ENCODE measurements at places on chromosomes 7 and 10. TPM values are rescaled to one million over a fixed set of nuclear protein-coding genes. Genes with fewer than 3 reads are reported as not detected.

The ZNF736 gene
- 24.1 TPM for total RNA-seq

The VWA2 gene
- not detected for total RNA-seq

The HOXA10 gene
- not detected for total RNA-seq

The FGL2 gene
- total RNA-seq, result 3.1 TPM

The CRYGN gene
- total RNA-seq, result not detected

The AKR1C2 gene
- not detected for total RNA-seq

The KIAA1217 gene
- total RNA-seq, result not detected

The FBXL13 gene
- total RNA-seq, result 0.66 TPM

The HGF gene
- not detected for total RNA-seq

GRCh38 chr10:113052076-113052830 lies 102.2 kb downstream of the TCF7L2 start:
- DNase-seq, result no peak

DNA sequence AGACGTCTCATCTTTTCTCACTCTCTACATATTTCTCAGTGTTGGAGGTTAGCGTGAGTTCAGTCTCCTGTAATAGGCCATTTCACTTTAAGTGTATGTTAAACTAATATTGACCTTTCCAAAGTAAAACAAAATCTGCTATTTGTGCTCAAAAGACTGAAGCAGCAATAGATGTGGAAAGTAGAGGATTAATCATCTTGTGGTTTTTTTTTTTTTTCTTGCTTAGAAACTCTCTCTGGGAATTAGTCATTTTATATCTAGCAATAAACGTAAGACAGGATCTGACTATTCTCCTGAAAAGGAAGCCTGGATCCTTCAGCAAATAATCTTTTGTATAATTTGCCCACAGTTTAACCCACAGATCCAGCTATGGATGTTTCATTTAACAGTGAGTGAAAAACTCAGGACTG lies 81.7 kb downstream of the NRP1 start:
- DNase-seq, result no peak

DNA sequence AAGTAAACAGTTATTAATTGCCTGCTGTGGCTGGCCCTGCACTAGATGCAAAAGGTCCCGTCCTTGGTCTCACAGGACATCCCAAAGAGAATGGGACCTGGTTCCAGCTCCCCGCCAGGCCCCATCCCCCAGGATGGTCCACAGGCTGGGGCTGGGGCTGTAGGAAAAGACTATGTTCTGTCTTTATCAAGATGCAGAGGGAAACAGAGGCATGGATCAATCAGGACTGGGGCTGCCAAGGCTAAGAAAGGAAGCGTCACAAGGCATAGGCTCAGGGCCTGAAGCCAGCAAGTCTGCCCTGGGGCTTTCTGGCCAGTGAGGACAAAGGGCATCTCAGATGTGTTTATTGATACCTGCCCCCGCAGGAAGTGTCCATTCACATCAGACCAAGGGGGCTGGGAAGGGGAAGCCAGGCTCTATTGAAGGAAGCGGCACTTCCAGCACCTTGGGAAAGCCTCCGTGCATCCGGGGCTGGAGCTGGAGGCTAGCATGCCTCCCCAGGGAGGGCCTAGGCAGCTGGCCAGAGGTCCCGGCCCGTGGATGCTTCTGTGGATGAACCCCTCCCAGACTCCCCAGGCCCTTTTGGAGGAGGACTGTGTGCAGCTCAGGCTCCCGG lies 5.8 kb downstream of the VSIR start:
- DNase-seq, result no peak

DNA sequence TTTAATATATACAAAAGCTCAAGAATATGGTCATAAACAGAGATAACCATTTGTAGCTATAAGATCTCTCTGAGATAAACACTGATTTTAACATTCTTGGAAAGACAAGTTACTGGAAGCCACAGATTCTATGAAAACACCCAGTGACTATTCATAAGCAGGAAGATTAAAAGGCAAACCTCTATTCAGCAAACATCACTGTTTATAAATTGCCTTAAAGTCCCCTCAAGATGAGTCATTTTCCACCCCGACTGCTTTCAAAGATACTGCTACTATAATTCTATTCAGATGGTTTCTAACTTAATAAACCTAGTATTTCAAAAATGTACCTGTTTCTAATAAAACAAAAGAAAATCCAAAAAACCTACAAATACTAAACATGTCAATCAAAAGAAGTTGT lies 21.0 kb downstream of the TM9SF3 start:
- no peak for DNase-seq

DNA sequence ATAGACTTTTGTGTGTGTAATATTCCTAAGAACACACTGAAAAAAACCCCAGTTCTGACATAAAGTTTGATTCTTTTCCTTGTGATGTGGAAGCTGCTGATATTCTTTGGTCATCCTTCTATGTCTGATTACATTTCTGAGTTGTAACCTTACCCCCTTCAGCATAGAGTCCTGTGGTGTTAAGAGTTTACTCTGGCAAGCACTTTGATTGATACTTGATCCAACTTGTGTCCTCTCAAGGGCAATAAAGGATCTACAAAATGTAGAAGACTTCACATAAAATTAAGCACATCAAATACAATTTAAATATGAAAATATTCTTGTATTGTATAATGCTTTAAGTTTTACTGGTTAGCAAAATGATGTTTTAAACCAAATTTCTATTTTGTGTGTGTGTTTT lies 221.7 kb upstream of the DKK1 start:
- DNase-seq, result no peak

DNA sequence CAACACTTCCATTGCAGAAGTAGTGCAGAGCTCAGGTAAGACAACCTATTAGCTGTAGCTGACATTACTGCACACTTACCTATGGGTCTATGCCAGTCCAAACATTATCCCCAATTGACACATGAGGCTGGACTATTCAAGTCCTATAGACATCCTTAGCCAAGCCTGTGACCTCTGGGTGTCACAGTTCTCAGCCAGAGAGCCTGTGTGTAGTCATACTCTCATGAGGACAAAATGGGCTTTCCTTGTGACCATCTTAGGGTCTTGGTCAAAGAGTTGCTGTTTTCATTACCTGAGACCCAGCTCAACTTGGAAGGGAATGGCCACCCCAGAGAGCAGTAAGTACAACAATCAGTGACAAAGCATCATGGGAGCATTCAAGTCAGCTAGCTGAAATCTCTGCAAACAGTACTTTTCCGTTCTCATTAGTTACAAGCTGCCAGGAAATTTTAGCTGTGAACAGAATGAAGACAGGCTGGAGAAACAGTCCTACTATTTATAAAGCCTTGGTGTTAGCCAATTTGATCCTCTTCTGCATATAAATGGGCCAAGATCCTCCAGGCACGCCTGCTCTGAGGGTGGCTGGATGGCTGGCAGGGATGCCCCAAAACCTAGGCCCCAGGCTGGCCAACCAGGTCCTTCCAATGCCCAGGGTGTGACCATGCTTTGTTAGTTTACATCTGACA lies 44.3 kb downstream of the NUDCD3 start:
- DNase-seq, result no peak

- no peak for DNase-seq
These were observed 89.7 kb upstream of the CDK6 start for GRCh38 chr7:92925876-92926696.

DNA sequence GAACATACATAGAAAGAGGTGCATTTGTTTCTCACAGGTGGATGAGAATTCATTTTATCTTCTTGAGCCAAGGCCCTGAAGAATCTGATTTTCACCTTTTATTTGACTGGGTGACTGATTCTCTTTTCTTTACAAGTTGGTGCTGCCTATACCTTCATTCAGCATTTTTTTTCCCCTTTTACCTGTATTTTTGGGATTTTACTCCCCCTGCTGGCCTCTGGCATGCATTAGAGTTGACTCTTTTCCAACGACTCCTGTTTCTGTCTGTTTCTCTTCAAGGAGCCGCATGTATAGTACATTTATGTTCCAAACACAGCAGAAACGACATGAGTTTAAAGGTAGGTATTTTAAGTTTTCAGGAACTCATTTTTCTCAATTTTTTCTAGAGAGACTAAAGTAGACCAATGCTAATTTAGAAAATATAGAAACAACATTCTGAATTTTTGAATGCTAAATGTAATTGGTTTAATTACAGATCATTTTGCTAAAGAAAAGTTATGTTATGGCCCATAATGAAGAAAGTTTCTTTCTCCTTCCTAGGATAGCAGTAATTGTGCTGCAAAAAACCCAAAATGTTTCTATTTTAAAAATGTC lies 149.8 kb upstream of the HDAC9 start:
- peak; percentile 12 for DNase-seq

DNA sequence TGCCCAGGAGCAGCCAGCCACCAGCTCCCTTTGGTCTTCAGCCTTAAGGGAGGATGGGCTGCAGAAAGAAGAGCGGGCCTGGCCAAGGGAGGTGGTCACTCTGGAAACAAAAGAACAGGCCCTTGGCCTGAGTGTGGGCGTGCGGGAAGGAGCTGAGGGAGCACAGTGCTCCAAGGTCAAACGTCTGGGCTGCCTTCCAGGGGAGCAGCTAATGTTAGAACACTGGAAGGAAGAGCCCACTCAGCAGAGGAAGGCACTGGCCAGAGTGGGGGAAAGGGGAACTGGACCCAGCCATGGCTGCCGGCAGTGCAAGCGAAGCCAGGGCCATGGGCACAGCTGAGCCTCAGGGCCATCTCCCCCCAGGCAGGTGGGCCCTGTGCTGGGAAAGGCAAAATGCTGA lies 42.7 kb downstream of the FAM53B start:
- DNase-seq, result no peak

DNA sequence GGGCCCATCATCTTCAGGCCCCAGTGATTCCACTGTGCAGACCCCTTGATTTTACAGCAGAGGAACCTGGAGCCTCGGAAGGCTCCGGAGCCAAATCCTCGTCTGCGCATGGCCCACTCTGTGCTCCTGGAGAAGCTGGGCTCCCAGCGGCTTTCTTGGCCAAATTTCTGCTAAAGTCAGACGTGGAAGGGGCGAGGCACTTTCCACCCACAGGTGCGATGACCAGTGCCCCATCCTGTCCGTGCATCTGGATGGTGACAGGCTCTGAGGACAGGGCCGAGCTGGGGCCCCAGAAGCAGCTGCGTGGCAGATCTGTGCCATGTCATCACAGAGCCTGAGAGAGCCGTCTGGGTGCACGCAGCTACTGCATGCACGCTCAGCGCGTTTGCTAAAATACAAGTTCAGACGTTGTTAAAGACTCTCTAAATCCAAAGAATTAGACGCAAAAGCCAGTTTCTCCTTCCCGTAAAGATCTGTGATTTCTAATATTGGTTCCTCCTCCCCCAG lies 57.2 kb downstream of the JAKMIP3 start:
- no peak for DNase-seq

- no peak for DNase-seq
These were observed 163.2 kb downstream of the SH2D4B start for GRCh38 chr10:80700760-80701444.

DNA sequence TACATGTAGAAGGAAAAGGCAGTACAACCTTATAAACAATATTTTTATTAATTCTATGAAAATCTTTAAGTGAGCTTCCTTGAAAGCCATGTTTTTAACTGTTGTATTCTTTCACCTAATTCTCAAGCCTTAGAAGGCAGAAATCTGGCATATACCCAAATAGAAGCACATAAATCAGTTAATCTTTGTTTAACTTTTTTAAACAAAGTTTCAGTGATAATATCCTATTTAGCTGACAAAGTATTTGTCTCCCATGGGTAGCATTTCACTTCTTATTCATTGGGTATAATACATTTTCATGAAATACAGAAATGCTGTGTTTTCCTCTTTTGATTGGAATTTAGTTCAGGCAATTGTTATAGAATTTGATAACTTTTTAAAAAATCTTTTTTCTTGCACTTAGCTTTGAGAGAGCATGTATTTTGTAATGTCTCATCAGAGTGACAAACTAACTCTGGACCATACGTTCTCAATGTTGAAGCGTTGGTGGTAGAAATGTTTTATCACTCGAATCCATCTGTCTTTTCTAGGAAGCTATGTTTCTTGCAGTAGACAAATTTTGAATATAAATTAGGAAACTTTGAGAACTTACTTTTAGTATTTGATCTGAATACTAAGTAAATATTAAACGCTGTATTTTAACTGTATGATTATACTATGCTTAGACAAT lies 78.1 kb downstream of the CREM start:
- DNase-seq, result no peak

GRCh38 chr10:86960003-86960862 lies 1.8 kb downstream of the SNCG start:
- DNase-seq, result no peak

- DNase-seq, result no peak
These were observed 108.6 kb downstream of the SRI start for GRCh38 chr7:88111140-88111743.

DNA sequence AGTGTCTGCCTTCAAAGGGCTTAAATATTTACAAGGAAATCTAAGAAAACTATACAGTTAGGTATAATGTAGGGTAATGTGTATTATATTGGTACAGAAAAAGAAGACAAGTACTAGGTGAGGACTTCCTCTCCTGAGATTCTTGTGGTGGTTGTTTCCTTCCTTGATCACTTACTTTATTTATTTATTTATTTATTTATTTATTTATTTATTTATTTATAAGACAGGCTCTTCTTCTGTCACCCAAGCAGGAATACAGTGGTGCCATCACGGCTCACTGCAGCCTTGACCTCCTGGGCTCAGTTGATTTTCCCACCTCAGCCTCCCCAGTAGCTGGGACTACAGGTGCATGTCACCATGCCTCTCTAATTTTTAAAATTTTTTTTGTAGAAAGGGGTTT lies 18.2 kb upstream of the DNAH11 start:
- no peak for DNase-seq

- DNase-seq, result no peak
These were observed 14.9 kb upstream of the SP4 start for GRCh38 chr7:21412957-21413356.

- DNase-seq, result peak; percentile 48
These were observed 138.5 kb downstream of the PLXNA4 start for GRCh38 chr7:132437730-132438129.

- DNase-seq, result no peak
These were observed 134.6 kb downstream of the ARHGAP22 start for GRCh38 chr10:48470115-48470892.

DNA sequence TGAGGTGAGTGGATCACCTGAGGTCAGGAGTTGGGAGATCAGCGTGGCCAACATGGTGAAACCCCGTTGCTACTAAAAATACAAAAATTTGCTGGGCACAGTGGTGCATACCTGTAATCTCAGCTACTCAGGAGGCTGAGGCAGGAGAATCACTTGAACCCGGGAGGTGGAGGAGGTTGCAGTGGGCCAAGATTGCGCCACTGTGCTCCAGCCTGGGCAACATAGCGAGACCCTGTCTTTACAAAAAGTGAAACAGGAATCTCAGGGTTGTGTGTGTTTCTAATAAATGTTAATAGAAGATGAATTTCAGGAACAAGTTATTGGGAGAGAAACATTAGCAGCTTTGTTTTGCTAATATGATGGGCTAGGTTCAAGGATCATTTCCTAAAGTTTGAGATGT lies 19.9 kb downstream of the PPP2R2D start:
- DNase-seq, result no peak

GRCh38 chr10:45557275-45557905 lies 115.2 kb downstream of the ZFAND4 start:
- no peak for DNase-seq

GRCh38 chr7:120709972-120710320 lies 148.0 kb downstream of the TSPAN12 start:
- no peak for DNase-seq

DNA sequence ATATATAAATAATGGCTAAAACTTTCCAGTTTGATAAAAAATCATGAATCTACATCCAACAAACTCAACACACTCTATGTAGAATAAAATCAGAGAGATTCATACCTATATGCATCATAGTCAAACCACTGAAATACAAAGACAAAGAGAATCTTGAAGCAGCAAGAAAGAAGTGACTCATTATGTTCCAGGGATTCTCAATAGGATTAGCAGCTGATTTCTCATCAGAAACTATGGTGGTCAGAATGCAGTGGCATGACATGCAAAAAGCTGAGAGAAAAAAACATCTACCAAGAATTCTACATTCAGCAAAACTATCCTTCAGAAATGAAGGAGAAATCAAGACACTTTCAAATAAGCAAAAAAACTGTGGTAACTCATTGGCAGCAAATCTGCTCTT lies 187.4 kb downstream of the RNLS start:
- no peak for DNase-seq

All from CD8-positive, alpha-beta memory T cell (primary cell).